ENCODE measurements at places on chromosomes 1 and 21.

DNA sequence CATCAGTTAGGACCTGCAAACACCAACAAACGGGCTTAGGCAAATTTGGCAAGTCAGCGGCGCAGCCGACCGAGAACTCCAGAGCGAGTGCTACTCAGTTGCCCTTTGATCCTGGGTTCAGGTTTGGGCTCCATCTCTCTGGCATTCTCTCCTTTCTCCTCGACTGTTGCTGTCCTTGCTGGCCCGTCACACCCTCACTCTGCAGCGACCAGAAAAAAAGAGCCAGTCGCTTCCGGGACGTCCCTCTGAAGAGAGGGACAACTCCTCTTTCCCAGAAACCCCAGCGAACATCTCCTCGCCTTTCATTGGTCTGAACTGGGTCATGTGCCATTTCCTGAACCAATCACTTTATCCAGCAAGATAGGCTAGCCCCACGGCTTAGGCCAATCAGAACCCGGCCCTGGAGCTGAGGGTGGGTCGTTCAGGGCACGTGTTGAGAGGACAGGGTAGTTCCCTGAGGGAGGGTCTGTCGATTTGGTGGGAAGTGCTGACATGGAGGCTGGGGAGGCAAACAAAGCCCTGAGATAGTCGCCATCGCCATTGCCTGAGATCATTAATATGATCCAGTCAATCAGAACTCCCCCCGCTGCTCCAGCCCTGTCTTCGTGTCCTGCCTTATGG, 113.7 kb downstream of the PTPRU start:
- DNase-seq: no peak

GRCh38 chr21:44065428-44065827, 41.8 kb upstream of the PWP2 start:
- DNase-seq: no peak

DNA sequence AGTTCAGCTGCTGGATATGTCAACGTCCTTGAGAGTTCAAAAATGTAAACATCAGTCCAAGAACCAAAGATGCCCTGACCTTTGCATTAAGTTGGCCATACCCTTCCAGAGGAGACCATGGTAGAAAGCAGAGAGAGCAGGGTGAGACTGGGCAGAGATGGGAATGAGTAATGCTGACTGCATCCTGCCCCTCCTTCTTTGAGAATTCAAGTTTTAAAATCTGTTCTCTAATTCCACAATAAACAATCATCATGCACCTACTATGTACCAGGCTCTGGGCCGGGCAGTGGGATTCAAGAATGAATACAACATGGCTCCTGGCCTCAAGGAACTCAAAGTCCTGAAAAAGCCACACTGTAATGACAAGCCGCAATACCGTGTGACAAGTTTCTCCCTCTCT, 3.9 kb upstream of the HAO2 start:
- no peak for DNase-seq

DNA sequence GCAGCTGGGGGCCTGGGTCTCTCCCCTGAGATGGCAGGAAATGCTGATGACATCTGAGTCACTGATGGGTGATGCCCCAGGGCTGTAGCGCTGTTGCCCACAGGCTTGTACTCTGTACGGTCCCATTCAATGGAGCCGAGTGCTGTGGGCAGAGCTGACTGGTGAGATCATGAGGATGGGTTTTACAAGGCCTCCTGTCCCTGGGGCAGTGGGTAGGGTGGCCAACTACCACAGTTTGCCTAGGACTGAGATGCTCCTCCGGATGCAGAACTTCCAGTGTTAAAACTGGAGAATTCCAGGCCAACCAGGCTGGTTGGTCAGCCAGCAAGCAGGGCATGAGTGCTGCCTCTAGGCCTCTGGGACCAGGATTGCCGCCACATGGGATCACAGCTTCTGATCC, 9.2 kb downstream of the PHLDA3 start:
- no peak for DNase-seq

GRCh38 chr1:22832414-22832786, 121.8 kb downstream of the EPHB2 start:
- DNase-seq: no peak

DNA sequence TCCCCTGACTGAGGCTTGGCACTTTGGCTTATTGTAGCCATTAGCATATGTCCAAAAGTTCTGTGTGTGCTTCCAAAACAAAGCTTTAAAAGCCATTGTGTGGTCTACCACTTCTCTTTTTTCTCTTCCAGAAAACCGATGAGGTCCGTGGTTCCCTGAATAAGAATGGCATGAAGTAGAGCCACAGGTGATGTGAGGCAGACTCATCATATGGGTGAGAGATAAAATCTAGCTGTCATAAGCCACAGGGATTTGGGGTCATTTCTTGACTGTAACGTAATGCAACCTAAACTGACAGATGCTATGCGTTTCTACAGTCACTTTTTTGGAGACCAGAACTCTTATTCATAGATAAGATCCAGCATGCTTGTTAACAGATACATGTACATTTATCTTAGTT, 7.0 kb upstream of the GREM2 start:
- DNase-seq: no peak

All from esophagus squamous epithelium (tissue), 5 donors.